ENCODE measurements at places on chromosomes 3 and 15.

- no peak for DNase-seq
Observed at GRCh38 chr3:43028678-43029490, 49.8 kb downstream of the GASK1A start.

DNA sequence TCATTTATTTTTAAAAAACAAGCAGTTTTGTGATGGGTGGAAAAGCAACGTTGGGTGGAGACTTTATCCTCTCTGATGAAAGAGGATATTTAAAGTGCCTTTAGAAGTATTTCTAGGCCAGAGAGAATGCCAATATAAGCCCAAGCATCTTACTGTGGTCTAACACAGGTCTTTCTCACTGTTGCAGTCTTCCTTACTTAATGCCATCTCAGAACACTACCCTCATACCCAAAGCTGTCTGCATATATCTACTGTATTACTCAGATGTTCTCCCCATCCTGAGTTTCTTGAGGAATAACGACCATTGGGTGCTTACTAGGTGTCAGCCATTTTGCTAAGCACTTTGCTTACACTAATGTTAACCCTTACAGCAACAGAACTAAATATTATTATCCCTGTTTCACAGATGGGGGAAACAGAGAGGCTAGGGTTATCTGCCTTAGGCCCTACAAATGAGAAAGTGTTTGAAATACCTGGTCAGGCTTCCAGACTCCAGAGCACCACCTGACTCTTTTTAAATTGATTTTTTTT is 29.8 kb upstream of the EBLN2 start:
- DNase-seq: no peak

DNA sequence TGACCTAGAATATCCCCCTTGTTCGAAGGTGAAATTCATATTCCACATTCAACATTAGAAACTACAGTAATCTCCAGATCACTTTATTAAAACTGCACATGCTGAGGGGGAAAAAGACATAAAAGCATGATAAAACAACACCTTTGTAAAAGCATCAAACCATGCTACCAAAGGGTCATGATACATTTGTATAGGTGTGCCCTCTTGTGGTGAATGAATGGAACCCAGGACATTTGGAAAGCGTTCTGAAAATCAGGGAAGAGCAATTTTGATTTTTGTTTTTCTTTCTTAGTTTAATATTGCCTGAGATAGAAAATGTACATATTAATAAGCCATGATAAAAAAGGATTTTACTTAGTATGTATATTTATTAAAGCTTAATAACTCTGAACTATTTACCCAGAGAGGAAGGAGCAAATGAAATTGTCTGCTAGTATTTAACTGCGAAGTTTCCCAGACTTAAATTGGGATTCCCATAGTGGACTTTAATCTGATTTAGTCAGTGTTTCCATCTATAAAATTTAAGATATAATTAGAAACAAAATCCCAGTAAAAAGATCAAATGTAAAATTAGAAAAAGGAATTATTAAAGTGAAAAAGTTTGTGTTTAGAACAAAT is 105.8 kb upstream of the ARL6 start:
- DNase-seq: no peak

DNA sequence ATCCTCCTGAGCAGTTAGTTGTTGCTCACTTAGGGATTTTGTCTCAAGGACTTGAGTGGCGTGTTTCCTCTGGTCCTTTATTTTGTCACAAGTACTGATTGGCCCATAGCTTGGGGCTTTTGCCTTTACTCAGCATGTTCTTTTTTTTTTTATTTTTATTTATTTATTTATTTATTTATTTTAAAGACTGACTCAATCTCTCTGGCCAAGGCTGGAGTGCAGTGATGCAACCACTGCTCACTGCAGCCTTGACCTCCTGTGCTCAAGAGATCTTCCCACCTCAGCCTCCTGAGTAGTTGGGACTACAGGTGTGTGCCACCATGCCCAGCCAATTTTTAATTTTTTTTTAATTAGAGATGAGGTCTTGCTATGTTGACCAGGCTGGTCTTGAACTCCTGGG is 223.9 kb upstream of the TPM1 start:
- DNase-seq: no peak

DNA sequence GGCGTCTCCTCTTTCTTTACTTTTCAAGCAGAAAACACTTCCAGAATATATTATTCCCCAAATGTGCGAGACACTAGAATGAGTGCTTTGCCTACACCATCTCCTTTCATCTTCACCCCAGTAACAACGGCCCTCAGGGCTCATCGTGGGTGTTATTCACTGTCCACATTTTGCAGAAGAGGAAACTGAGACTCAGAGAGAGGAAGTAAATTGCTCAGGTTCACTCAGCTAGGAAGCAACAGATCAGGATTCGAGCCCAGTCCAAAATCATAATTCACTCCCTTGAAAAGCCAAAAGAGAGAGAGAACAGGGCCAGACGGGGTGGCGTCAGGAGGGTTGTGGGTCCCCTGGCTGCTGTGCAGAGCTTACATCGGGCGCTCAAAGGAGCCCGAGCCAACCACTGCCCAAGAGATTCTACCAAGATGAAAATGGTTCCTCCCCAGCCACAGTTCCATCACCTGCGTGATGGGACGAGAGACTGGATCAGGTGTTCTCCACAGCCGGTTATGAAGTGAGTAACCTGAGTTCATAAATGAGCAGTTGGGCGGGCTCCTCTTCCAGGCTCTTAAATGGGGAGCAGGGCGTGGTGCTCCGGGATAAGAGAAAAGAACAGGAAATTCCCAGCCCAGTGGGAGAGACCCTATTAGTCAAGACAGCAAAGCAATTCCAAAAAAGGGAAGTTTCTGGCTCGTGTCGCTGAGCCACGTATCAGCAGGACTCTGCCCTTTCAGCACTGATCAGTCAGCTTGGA is 48.6 kb upstream of the FLNB start:
- DNase-seq: no peak

DNA sequence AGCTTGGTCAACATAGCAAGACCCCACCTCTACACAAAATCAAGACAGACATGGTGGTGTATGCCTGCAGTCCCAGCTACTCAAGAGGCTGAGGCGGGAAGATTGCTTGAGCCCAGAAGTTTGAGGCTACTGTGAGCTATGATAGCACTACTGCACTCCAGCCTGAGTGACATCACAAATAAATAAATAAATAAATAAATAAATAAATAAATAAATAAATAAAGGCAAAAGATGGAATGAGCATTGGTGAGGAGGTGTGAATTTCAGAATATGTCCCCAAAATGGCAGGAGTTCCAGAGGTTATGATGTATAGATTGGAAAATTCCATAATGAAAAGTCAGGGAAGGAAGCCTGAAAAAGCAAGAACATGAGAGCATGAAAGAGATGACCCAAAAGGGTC is 249.9 kb downstream of the MEX3B start:
- no peak for DNase-seq

DNA sequence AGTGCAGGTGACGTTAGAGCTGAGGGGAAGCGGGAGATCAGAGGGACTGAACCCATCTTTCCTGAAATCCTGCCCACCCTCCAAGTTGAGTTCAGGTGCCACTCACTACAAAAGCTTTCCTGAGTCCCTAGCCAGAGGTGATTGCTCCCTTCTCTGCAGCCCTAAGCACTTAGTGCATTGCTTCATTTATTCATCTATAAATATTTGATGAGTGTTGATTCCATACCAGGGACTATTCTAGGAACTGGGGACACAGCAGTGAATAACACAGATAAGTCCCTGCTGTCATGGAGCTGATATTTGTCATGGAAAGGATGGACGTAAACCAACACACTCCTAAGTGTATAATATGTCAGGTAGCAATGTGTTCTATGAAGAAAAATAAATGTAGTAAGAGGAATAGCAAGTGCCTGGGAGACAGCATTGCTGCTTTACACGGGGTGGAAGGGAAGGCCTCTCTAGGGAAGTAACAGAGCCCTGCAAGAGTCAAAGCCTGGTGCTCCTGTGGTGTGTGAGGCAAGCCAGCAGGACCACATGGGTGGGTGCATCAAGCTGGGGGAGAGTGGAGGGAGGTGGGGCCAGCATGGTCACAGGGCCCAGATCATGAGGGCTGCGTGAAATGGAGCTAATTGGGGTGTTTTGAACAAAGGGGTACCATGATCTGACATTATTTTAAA is 18.6 kb downstream of the ALPK3 start:
- no peak for DNase-seq

DNA sequence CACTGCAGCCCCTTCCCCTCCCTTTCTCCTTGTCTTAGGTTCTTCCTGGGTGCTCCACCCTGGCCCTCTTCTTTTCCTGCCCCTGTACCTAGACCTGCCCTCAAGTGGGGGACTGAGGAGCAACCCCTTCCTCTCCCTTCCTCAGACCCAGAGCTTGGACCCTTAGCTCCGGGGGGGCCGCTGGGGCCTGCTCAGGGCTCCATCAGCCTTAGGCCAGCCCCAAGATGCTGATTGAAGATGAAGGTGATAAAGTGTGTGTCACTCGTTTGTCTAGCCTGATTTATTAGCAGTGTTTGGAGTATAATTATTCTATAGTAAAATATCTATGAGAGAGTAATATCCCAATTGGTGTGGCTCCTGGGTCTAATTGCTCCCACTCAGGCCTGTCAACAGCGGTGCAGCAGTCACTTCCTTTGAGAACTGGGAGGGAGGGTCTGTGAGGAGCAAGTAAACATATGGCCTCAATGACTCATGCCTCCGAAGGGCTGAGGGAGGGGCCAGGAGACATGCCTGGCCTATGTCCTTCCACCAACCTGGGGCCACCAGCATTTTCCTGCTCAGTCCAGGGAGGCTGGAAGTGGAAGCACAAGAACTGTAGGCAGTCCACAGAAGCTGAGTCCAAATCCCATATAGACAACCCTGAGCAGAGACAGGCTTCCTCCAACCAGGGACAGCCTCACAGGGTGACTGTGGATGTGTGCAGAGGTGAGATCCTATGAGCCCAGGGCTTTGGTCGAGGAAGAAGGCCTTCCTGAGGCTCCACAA is 123.2 kb downstream of the DNAJB8 start:
- no peak for DNase-seq

- DNase-seq: no peak
Observed at GRCh38 chr3:116561529-116561928, 116.2 kb upstream of the LSAMP start.

DNA sequence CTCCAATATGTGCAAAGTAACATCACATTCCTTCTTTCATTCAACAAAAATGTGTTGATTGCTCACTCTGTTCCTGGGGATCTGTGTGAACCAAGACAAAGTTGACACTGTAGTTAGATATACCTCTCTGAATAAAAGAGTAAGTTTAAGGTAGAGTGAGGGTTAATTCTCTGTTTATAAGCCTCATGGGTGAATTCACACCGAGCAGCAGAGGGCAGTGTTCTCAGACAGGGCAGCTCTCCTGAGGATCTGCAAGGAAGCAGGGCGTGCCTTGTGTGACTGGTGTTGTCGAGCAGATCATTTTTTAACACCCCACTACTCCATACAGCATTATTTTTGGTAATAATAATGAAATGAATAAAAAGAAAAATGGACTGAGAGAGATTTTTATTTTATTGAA is 34.4 kb downstream of the PAQR9 start:
- no peak for DNase-seq
